ENCODE measurements at places on chromosomes 6 and 20. TPM values are rescaled to one million over a fixed set of nuclear protein-coding genes. Genes with fewer than 3 reads are reported as not detected.

The GTSF1L gene
- not detected for total RNA-seq

The OPN5 gene
- total RNA-seq = not detected

The TTK gene
- total RNA-seq = 62.2 TPM

The HSPA1L gene
- 1.9 TPM for total RNA-seq

The SLC17A9 gene
- total RNA-seq = 31.1 TPM

The UBE2C gene
- total RNA-seq = 255 TPM

- H3K4me3 ChIP-seq = no peak overlapping the region
- H3K27ac ChIP-seq = no peak overlapping the region
- no peaks in the 10 kb centered on the region for H3K4me1 ChIP-seq
- no peaks in the 10 kb centered on the region for H3K36me3 ChIP-seq
- no peaks in the 10 kb centered on the region for H3K27me3 ChIP-seq
- no peak for DNase-seq
These were observed 191.3 kb downstream of the ESR1 start for GRCh38 chr6:151998784-151999183.

DNA sequence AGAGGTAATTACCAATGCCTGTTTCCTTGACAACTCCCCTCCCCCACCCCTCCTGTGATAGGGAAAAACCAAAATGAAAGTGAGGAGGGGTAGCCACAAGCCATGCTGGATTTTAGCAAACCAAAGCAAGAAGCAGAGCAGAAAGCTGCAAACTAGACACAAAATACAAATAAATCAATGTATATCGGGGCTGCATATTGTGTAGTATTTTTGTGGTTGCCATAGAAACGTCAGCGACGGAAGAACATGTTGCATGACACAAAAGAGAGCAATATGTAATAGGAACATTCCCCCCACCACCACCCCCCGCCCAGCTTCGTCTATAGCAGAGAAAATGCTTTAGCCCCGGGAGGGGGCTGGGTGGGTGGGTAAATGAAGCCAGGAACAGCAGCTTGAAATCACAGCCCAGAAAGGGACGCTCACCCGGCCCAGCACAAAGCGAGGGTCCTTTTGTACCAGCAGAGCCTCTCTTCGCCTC is 548 bp downstream of the AGPAT4 start:
- no peaks in the 10 kb centered on the region for H3K36me3 ChIP-seq
- peak overlapping the region; percentile 92 for H3K27ac ChIP-seq
- peak overlapping the region; percentile 72 for H3K4me3 ChIP-seq
- H3K27me3 ChIP-seq = no peaks in the 10 kb centered on the region
- no peak for DNase-seq
- peaks cover 7% of the 10 kb centered on the region for H3K4me1 ChIP-seq

DNA sequence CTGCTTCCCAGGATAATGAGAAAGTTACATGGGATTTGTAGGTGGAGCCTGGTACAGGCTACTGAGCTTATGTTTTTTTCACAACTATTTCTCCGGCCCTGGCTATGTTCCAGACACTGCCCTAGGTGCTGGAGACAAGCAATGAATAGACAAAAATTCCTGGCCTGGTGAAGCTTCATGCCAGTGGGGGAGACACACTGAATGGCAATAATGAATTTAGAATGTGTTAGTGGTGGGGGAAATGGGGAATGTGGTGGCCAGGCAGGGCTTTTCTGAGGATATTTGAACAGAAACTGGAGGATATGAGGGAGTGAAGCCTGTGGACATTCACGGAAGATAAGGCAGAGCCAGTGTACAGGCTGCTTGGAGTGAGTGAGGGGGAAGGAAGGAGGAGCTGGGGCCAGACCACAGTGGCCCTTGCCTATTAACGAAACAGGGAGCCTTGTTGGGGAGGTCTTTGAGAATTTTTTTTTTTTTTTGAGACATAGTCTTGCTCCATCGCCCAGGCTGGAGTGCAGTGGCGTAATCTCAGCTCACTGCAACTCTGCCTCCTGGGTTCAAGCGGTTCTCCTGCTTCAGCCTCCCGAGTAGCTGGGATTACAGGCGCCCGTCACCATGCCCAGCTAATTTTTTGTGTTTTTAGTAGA is 6.6 kb downstream of the FOXS1 start:
- H3K27ac ChIP-seq = no peak overlapping the region
- peaks cover 34% of the 10 kb centered on the region for H3K4me1 ChIP-seq
- no peaks in the 10 kb centered on the region for H3K36me3 ChIP-seq
- no peaks in the 10 kb centered on the region for H3K27me3 ChIP-seq
- no peak overlapping the region for H3K4me3 ChIP-seq

GRCh38 chr6:3388786-3389185 is 68.1 kb downstream of the SLC22A23 start:
- no peaks in the 10 kb centered on the region for H3K36me3 ChIP-seq
- no peak overlapping the region for H3K27ac ChIP-seq
- H3K27me3 ChIP-seq = no peaks in the 10 kb centered on the region
- DNase-seq = no peak
- H3K4me3 ChIP-seq = no peak overlapping the region
- peaks cover 8% of the 10 kb centered on the region for H3K4me1 ChIP-seq

GRCh38 chr20:37254114-37254878 is 7.3 kb downstream of the GHRH start:
- H3K4me3 ChIP-seq = no peak overlapping the region
- no peaks in the 10 kb centered on the region for H3K27me3 ChIP-seq
- H3K36me3 ChIP-seq = no peaks in the 10 kb centered on the region
- H3K27ac ChIP-seq = no peak overlapping the region

GRCh38 chr6:169571123-169571962 is 130.5 kb downstream of the WDR27 start:
- no peak overlapping the region for H3K4me3 ChIP-seq
- H3K27ac ChIP-seq = no peak overlapping the region
- no peaks in the 10 kb centered on the region for H3K27me3 ChIP-seq

- H3K27me3 ChIP-seq = no peaks in the 10 kb centered on the region
- no peak for DNase-seq
- no peaks in the 10 kb centered on the region for H3K36me3 ChIP-seq
- H3K27ac ChIP-seq = no peak overlapping the region
- H3K4me1 ChIP-seq = no peaks in the 10 kb centered on the region
- no peak overlapping the region for H3K4me3 ChIP-seq
These were observed 344.2 kb upstream of the SULF2 start for GRCh38 chr20:48129345-48129942.

- no peak for DNase-seq
- H3K27ac ChIP-seq = no peak overlapping the region
- H3K36me3 ChIP-seq = no peaks in the 10 kb centered on the region
- H3K4me1 ChIP-seq = no peaks in the 10 kb centered on the region
These were observed 624.1 kb downstream of the PKHD1 start for GRCh38 chr6:51463321-51463720.

- no peak for DNase-seq
- H3K36me3 ChIP-seq = no peaks in the 10 kb centered on the region
- H3K4me3 ChIP-seq = no peak overlapping the region
- H3K27ac ChIP-seq = no peak overlapping the region
- H3K4me1 ChIP-seq = no peaks in the 10 kb centered on the region
These were observed 275.6 kb downstream of the BTBD9 start for GRCh38 chr6:38364127-38364526.

DNA sequence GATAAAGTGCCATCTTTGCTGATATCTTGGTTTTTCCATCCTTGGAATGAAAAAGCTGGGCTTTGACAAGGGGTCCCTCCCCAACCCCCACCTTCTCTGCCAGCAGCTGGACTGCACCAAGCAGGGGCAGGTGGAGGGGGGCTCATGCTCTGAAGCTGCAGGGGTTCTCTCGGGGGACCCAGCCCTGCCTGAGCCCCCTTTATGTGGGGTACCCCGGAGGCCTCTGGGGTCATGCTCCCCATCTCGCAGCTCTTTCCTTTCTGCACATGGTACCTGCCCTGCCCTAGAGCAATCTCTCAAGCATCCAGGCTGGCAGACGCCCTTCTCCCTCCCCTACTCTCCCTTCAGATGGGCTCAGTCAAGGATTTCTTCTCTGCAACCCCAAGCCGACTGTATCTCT is 146.7 kb upstream of the PTPN1 start:
- no peak overlapping the region for H3K27ac ChIP-seq
- no peaks in the 10 kb centered on the region for H3K27me3 ChIP-seq
- H3K36me3 ChIP-seq = no peaks in the 10 kb centered on the region
- H3K4me1 ChIP-seq = no peaks in the 10 kb centered on the region
- no peak for DNase-seq
- no peak overlapping the region for H3K4me3 ChIP-seq
